ENCODE measurements at places on chromosomes 11 and 22.

DNA sequence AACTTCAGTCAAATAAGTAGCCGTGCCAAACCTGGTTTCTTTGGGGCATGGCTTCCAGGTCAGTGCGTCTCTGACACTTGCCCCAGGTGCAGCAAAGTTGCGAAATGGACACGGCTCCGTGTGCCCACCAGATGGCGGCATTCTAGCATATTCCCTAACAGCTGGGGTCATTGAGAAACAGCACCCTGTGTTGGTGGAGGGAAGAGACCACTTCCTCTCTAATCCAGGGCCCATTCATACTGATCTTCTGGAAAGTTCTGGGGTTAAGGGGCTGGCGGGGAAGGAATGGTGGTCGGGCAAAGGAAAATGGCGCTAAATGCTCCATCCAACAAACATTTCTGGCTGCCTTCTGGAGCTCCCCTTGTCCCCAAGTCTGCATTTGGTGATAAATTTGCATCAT lies 141.2 kb upstream of the TIMP3 start:
- DNase-seq, result no peak

DNA sequence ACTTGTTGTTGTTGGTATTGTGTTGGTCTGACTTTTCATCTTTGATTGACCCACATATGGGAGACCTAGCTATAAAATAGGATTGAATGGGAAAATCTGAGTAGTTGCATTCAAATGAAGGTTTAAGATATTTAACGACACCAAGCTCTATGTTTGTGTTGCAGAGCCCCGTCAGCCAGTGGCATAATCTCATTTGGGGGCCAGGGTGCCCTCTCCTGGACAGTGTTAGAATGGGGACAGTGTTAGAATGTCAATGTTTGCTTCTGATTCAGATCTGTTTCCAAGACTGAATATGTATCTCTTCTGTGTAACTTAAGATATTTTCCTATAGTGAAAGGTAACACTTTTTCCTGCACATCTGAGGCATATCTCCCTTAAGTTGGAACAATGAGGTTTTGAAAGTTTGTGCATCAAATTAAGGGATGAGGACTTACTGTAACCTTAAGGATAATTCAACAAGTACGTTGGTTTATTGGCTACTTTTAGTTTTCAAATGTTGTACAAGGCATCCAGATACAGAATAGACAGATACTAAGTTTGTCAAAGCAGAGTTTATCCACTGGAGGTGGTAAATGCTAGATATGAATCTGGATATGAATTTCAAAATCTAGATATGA lies 5.3 kb upstream of the OR52M1 start:
- DNase-seq, result no peak

GRCh38 chr22:48708558-48709245 lies 1119.0 kb downstream of the BRD1 start:
- DNase-seq, result no peak

DNA sequence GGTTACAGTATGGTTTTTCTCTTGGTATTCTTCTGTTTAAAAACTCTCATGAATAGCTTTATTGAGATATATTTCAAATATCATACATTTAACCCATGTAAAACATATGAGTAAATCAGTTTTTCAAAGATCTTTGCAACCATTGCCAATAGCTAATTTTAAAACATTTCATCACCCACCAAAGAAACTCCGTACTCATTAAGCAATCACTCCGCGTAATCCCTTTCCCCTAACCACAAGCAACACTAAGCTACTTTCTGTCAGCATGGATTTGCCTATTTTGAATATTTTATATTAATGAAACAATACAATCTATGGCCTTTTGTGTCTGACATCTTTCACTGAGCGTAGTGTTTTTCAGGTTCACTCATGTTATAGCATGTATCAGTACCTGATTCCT lies 697.9 kb upstream of the ANO5 start:
- no peak for DNase-seq

DNA sequence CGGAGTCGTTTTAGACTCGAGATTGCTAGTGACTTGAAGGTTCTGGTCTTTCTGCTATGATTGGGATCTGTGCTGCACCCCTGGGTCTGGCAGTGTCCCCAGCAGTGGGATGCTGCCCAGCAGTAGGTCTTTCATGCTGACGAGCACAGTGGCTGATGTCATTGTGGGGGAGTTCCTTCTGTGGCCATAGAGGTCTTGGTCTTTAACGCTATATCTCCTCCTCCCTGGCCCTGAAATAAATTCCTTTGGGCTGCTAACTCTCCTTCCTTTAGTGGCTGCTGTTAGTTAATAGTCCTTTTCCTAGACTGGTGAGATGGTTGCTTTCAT lies 136.3 kb downstream of the TEAD1 start:
- no peak for DNase-seq

DNA sequence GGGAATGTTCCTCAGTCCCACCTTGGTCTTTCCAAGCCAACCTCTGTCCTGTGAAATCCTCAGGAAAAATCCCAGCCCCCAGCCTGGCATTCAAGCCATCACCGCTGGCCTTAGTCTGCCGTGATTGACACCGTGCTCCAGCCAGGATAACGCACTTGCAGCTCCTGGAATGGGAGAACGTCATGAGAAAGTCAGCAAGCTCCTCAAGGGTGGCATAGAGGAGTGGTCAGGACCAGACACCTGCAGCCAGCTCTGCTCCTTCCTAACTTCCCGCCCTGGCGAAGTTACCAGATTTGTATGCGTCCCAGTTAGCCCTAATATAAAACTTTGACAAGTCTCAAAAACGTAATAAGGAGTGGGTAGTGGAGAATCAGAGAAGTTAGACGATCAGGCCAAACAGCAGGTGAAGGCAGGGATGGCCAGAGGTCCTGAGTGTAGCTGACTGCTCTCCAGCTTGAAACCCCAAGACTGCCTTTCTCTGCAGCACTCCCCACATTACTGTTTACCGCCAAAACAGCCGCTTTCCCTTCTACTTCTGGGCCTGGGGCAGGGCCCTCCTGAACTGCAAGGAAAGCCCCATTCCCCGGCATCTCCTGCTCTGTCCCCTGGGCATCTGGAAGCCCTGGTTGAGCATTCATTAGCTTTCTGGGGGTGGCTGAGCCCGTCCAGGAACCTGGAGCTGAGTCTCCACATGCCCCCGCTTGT lies 1.3 kb upstream of the DKK3 start:
- no peak for DNase-seq

GRCh38 chr11:111305876-111306275 lies 7.5 kb downstream of the POU2AF3 start:
- no peak for DNase-seq

- no peak for DNase-seq
Measured at GRCh38 chr11:11935536-11935935, 72.9 kb downstream of the DKK3 start.

- DNase-seq, result no peak
Measured at GRCh38 chr11:93849751-93850593, 446 bp downstream of the VSTM5 start.

- no peak for DNase-seq
Measured at GRCh38 chr11:123431619-123432018, 1.6 kb downstream of the GRAMD1B start.

- DNase-seq, result no peak
Measured at GRCh38 chr11:107648242-107648641, 57.3 kb downstream of the ELMOD1 start.

DNA sequence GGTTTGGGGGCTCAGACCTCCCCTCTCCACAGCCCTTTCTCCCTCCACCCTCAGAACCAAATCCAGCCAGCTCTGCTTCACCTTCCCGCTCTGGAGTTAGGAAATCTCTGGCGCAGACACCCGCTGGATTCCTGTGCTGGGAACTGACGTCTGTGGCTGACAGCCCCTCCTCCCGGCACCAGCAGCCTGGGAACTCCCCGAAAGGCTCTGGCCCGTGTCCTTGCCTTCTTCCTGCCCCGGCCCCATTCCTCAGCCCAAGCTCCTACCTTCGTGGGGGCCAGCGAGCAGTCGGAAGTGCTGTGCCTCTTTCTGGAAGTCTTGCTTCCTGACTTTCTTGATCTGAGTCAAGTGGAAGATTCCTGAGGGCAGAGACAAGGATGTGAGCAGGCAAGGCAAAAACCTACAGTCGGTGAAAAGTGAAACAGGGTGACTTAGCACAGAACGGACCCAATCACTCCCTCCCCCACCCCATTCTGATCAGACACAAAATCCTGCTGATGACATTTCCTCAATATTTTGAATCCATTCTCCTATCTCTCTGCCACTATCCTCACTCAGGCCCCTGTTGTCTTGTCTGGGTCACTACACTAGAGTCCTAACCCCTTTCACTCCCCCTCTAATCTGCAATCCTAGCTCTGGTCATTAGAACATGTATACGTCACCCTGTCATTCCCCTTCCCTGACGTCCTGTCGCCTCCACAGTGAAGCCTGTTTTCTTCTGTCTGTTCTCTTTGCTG lies 34.1 kb downstream of the CHRDL2 start:
- no peak for DNase-seq

- no peak for DNase-seq
Measured at GRCh38 chr22:43434928-43435311, 23.1 kb downstream of the MPPED1 start.

DNA sequence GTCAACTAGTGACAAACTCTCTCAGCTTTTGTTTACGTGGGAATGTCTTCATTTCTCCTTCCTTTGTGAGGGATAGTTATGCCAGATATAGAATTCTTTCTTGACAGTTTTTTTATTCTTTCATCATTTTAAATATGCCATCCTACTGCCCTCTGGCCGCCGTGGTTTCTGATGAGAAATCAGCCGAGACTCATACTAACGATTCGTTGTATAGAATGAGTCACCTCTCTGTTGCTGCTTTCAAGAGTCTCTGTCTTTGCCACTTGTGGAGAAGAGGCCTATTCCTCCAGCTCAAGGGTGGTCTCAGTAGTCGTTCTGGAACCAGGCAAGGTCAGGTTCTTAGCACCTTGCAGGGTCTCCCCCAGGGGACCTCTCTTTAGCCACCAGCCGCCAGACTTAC lies 8.0 kb downstream of the MYO7A start:
- no peak for DNase-seq

DNA sequence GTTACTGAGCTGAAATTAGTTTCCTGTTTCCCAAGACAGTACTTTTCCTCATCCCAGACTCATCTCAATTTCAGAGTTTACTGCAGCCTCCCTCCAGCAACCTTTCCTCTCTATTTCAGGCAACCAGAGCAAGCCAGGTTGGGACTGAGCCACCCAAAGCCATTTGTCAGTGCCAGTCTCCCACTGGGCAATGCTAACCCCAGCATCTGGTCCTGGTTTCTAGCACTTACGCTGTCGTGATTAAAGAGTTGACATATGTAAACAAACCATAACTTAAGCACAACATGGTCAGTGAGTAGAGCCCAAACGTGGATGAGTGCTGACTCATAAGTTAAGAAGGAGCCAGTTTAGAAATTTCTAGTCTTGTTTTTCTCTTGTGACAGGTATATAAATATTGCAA lies 119.6 kb upstream of the BLID start:
- peak; percentile 26 for DNase-seq

- DNase-seq, result no peak
Measured at GRCh38 chr11:47020793-47021526, 84.4 kb downstream of the CSTPP1 start.

DNA sequence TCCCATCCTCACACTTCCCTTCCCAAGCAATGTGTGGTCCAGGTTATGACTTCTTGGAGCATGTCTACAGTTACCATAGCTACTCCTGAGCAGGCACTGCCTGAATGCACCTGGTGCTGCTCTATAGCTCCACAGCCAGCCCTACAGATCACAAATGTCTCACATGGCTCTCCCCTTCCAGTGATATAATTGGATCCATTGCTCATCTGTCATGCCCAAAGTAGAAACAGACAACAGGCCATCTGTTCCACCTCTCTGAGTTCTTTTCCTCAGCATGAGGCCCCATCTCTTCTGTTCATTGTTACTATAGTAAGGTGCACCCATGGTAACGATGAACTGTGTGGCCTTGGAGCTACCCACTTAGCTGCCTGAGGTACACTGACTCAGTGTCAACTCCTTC lies 320.3 kb upstream of the ZC3H12C start:
- DNase-seq, result peak; percentile 70

DNA sequence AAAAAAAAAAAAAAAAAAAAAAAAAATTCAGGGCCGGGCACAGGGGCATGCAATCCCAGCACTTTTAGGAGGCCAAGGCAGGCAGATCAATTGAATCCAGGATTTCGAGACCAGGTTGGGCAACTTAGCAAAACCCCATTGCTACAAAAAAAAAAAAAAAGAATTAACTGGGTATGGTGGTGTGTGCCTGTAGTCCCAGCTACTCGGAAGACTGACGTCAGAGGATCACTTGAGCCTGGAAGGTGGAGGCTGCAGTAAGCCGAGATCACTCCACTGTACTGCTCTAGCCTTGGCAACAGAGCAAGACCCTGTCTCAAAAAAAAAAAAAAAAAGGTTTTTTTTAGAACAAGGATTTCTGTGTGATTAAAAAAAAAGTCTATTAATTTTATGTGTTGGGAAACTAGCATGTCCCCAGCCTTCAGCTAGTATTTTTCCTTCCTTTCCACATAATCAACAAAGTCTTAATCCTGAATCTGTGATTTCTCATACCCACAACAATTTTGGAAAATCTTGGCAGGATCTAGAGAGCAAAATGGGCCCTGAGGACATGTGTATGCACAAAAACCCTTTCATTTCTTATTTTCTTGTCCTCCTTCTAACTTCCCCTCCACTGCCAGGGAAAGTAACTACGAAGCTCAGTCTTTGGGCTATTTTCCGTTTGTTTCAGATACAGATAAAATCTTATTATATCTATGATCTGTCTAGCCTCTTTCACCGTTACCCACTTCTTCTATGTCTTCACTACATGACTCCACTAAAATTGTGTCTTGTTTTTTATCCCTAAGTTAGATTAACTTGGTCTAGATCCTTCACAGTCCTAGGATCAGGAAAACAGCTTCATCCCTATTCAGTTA lies 5.7 kb upstream of the AMBRA1 start:
- no peak for DNase-seq

GRCh38 chr11:62491571-62492329 lies 54.9 kb downstream of the AHNAK start:
- DNase-seq, result no peak

DNA sequence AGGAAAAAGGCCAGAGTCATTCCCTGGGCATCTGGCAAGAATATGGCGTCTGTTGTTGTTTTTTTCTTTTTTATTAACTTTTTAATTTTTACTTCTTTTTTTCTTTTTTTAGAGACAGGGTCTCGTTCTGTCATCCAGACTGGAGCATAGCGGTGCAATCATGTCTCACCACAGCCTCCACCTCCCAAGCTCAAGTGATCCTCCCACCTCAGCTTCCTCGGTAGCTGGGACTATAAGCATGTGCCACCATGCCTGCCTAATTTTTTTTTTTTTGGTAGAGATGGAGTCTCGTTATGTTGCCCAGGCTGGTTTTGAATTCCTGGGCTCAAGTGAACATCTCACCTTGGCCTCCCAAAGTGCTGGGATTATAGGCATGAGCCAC lies 54.0 kb upstream of the PRDM11 start:
- no peak for DNase-seq

Measured in NCI-H2081 treated with DMSO at 0.1 percent for 48 hours (cell line).